Transverse colon (tissue), 4 donors: ENCODE measurements at places on chromosomes 1 and 21.
A peak's percentile ranks its signal among the peaks of the same experiment; 100 is the strongest.

DNA sequence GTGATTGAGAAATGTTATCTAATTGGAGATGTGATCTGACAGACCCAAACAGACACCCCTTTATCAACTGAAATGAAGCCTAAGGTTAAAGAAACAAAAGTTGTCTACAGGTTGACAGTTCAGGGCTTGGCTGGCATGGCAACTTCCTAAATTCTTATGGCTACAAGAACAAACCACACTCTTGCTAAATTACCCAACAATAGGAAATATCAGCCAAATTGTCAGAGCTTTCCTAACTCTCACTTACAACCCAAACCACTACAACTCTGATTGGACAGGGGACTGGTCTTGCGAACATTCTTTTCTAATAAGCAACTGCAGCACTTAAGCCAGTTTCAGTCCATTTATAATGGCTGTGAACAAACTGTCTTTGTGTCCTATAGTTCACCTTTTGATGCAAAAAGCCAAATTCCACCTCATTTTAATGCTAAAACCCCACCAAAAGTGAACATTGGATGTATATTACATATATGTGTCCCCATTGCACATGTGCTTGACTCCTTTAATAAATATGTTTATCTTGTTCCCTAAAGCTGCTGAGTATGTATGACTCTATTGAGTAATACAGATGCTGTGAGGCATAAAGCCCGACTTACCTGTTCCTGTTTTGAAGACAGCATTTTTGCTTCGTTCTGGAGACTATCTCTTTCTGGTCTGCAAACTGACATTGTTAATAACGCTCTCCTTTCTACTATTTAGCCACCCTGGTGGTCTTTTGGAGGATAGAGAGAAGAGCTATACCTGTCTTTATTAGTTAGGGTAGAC lies 101.3 kb upstream of the HMCN1 start:
- no peaks in the 10 kb centered on the region for H3K4me1 ChIP-seq
- no peak overlapping the region for H3K4me3 ChIP-seq
- H3K36me3 ChIP-seq, result no peaks in the 10 kb centered on the region
- H3K27me3 ChIP-seq, result no peaks in the 10 kb centered on the region

DNA sequence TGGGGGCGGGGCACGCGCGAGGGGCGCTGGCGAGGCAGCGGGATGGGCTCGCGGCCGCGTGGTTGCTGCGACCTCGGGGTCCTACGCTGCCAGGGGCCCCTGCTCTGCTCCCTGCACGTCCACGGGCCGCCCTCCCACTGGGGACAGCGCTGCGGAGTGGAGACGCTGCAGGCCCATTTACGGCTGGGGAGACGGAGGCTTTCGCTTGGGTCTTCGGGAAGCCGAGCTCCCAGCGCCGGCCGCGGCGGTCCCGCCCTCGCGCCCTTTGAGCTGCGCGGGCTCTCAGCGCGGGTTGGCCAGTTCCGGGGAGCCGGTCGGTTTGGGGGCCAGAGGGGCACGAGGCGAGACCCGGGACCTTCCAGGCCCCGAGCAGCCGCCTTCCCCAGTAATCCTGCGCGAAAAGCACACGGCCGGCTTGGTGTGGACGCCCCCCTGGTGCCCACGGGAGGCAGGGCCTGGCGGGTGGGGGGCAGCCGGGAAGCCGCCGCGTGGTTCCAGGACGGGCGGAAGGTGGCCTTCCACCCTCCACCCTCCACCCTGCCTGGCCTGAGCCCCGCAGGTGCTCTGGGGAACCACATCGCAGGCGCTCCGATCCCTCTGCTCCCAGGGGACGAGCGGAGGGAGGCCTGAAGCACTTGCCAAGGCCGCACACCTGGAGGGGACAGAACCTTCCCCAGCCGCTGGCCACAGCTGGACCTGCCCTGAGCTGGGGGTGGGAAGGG lies 570 bp upstream of the PEX10 start:
- DNase-seq, result peak; percentile 26
- H3K27ac ChIP-seq, result peak overlapping the region; percentile 93
- H3K27me3 ChIP-seq, result peaks cover 7% of the 10 kb centered on the region
- H3K4me3 ChIP-seq, result peak overlapping the region; percentile 97

- DNase-seq, result no peak
- H3K27ac ChIP-seq, result no peak overlapping the region
- H3K27me3 ChIP-seq, result no peaks in the 10 kb centered on the region
- no peaks in the 10 kb centered on the region for H3K36me3 ChIP-seq
Measured at GRCh38 chr1:181398544-181398943, 84.8 kb upstream of the CACNA1E start.

- H3K27ac ChIP-seq, result no peak overlapping the region
- no peak for DNase-seq
- no peaks in the 10 kb centered on the region for H3K36me3 ChIP-seq
- no peaks in the 10 kb centered on the region for H3K27me3 ChIP-seq
Measured at GRCh38 chr1:175857756-175858155, 114.4 kb upstream of the TNR start.

- no peaks in the 10 kb centered on the region for H3K4me1 ChIP-seq
- no peak overlapping the region for H3K4me3 ChIP-seq
- no peak for DNase-seq
- H3K36me3 ChIP-seq, result no peaks in the 10 kb centered on the region
- H3K27ac ChIP-seq, result no peak overlapping the region
Measured at GRCh38 chr1:114771992-114772391, 8.5 kb downstream of the SIKE1 start.

DNA sequence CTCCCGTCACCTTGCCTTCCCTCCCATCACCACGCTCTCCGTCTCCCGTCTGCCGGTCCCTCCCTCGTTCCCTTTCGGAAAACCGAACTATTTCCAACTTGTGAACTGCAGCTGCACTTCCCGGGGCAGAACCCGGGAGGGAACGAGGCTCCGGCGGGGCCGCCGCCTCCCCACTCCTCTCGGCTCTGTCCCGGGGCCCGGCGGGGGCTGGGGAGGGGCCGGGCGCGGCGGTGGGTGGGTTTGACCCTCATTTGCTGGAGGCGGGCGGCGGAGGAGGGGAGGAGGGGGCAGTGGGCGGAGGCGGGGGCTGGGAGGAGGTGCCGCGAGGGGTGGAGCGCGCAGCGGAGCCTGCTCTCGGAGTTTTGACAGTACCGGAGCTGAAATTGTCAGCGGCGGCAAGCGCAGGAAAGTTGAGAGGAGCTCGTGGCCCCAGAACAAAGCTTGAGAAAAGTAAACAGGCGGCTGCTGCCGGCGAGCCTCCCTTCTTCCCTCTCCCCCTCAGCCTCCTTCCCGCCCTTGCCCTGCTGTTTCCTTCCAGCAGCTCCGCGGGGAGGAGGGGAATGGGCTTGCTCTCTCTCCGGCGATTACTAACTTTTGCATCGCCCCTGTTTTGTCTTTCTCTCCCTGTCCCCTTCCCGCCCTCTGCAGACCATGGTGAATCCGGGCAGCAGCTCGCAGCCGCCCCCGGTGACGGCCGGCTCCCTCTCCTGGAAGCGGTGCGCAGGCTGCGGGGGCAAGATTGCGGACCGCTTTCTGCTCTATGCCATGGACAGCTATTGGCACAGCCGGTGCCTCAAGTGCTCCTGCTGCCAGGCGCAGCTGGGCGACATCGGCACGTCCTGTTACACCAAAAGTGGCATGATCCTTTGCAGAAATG lies 2.9 kb downstream of the LMO4 start:
- H3K4me1 ChIP-seq, result peaks cover 13% of the 10 kb centered on the region

DNA sequence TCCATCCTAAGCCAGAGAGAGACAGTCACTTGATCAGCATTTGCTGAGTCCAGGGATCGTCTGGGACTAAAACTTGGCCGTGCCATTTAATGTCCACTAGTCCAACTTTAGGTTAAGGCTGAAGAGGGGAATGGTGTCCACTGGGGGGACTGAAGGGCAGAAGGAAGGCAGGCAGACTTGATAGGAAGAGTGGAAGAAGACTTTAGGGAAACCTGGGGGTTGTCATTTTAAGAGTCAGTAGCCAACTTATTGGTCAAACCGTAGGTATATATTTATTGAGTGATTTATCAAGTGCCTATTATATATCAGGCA lies 1.3 kb upstream of the LMOD1 start:
- peaks cover 32% of the 10 kb centered on the region for H3K27me3 ChIP-seq
- peak overlapping the region; percentile 40 for H3K4me3 ChIP-seq
- DNase-seq, result no peak
- no peaks in the 10 kb centered on the region for H3K36me3 ChIP-seq

DNA sequence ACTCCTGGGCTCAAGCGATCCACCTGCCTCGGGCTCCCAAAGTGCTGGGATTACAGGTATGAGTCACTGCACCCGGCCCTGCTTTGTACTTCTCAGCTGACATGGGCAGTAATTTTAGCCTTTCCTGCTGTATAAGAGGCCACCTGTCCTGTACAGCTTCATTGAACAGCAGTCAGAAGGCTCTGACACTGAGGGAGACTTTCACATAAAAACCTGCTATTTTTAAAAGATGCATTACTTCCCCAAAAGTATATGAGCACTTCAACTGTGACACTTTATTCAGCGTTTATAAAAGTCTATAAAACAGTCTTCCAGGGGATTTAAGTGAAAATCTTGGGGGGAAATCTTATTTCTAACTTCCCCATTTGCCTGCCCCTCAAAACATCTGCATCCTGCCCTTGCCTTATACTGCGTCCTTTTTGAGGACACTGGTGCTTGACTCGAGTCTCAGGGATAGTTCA lies 17.6 kb downstream of the RNU5D-1 start:
- H3K4me1 ChIP-seq, result peaks cover 13% of the 10 kb centered on the region
- H3K27ac ChIP-seq, result no peak overlapping the region
- no peaks in the 10 kb centered on the region for H3K27me3 ChIP-seq
- no peak for DNase-seq

GRCh38 chr1:167711797-167712196 lies 10.0 kb upstream of the MPZL1 start:
- peak; percentile 59 for DNase-seq
- peaks cover 13% of the 10 kb centered on the region for H3K4me1 ChIP-seq
- peak overlapping the region; percentile 53 for H3K27ac ChIP-seq
- H3K36me3 ChIP-seq, result no peaks in the 10 kb centered on the region
- no peak overlapping the region for H3K4me3 ChIP-seq

GRCh38 chr1:196590959-196591358 lies 17.3 kb downstream of the KCNT2 start:
- no peaks in the 10 kb centered on the region for H3K27me3 ChIP-seq
- H3K36me3 ChIP-seq, result no peaks in the 10 kb centered on the region
- H3K27ac ChIP-seq, result no peak overlapping the region
- H3K4me1 ChIP-seq, result no peaks in the 10 kb centered on the region
- no peak overlapping the region for H3K4me3 ChIP-seq

DNA sequence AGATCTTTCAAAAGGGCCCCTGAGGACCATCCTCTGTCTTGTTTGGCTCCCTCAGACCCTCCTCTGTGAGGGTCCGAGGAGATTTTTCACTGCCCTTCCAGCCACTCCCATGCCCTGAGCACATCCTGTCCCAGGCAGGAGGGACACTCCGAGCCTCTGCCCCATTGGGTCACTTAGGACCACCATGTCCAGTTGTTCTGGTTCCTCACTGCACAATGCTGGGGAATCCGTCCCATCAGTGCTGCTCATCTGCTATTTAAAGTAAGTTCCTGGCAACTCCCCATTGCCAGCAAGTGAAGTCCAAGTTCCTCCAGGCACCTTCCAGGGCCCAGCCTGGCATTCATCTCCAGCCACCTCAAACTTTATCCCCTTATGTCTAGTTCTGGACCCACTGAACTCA lies 117.5 kb upstream of the GRIK3 start:
- no peaks in the 10 kb centered on the region for H3K27me3 ChIP-seq
- no peak for DNase-seq
- no peak overlapping the region for H3K4me3 ChIP-seq
- H3K36me3 ChIP-seq, result no peaks in the 10 kb centered on the region

- H3K36me3 ChIP-seq, result no peaks in the 10 kb centered on the region
- no peak for DNase-seq
- H3K27me3 ChIP-seq, result no peaks in the 10 kb centered on the region
- no peak overlapping the region for H3K4me3 ChIP-seq
- H3K4me1 ChIP-seq, result no peaks in the 10 kb centered on the region
Measured at GRCh38 chr1:96306809-96307560, 414.6 kb upstream of the PTBP2 start.

GRCh38 chr1:56773341-56774066 lies 45.7 kb downstream of the FYB2 start:
- H3K36me3 ChIP-seq, result no peaks in the 10 kb centered on the region
- H3K4me1 ChIP-seq, result no peaks in the 10 kb centered on the region
- no peak for DNase-seq
- H3K4me3 ChIP-seq, result no peak overlapping the region

- H3K27me3 ChIP-seq, result no peaks in the 10 kb centered on the region
- H3K27ac ChIP-seq, result peak overlapping the region; percentile 36
- peaks cover 39% of the 10 kb centered on the region for H3K4me1 ChIP-seq
- DNase-seq, result peak; percentile 79
Measured at GRCh38 chr1:165871311-165872067, 44.1 kb downstream of the UCK2 start.

DNA sequence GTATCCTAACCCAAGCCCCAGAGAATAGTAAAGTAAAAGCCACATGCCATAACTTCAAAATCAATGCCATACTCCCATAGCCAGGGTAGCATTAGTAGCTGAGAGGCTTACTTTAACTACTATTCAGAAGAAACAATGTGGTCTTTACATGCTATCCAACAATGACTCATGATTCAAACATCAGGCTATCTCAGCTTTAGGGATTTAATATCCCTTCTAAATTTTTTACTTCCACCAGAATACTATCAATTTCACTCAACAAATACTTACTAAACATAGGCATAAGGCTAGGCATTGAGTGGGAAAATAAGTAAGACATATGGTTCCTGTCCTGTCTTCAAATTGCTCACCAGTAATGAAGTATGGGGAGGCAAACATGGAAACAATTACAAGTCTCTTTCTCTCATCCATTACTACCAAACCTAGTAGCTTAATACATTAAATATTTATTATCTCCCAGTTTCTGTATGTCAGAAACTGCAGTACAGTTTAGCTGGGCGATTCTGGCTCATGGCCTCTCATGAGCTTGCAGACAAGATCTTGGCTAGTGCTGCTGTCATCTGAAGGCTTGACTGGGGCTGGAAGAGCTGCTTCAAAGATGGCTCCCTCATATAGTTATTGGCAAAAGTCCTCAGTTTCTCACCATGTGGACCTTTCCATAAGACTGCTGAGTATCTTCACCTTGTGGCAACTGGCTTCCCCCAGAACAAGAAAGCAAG lies 30.7 kb downstream of the EVI5 start:
- H3K27ac ChIP-seq, result no peak overlapping the region
- no peaks in the 10 kb centered on the region for H3K36me3 ChIP-seq
- no peak overlapping the region for H3K4me3 ChIP-seq
- peaks cover 7% of the 10 kb centered on the region for H3K4me1 ChIP-seq
- DNase-seq, result no peak

- H3K4me3 ChIP-seq, result peak overlapping the region; percentile 52
- peak overlapping the region; percentile 90 for H3K27ac ChIP-seq
- peak; percentile 74 for DNase-seq
- no peaks in the 10 kb centered on the region for H3K36me3 ChIP-seq
Measured at GRCh38 chr21:42495765-42496119, 282 bp downstream of the RSPH1 start.

GRCh38 chr1:60073605-60074278 lies at the start of gene C1orf87:
Gene C1orf87, minus strand, starts transcription at chr1:60073770. Its CDS starts 1,127 bp downstream, at chr1:60072643.
- H3K27me3 ChIP-seq, result peaks cover 39% of the 10 kb centered on the region
- no peaks in the 10 kb centered on the region for H3K36me3 ChIP-seq
- H3K27ac ChIP-seq, result no peak within 1 kb of the TSS
